ENCODE measurements at places on chromosomes 6 and 20. TPM values are rescaled to one million over a fixed set of nuclear protein-coding genes. Genes with fewer than 3 reads are reported as not detected.

MAP3K4 gene
- 25.0 TPM for total RNA-seq

DNA sequence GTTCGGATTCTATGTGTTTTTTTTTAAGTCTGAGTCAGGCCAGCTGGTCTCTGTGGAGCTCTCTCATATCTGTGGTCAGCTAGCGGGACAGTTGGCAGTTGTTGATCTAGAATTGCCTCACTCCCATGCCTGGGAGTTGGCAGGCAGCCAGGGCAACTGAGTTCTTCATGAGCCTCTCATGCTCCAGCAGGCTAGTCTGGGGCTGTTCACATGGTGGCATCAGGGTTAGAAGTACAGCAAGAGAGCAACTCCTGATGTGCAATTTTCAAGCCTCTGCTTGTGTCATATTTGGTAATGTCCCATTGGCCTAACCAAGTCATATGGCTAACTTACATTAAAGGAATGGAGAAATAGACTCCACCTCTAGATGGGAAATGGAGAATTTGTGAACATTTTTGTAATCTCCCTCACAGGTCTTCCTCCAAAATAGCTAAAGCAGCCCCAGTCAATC lies 6.7 kb upstream of the IFT52 start:
- peak; percentile 99 for DNase-seq

ZFAND3 gene
- total RNA-seq = 43.9 TPM

GRCh38 chr6:25963426-25964123 lies 973 bp downstream of the TRIM38 start:
- peak; percentile 63 for DNase-seq

SOBP gene
- 30.8 TPM for total RNA-seq

ZNF322 gene
- 18.1 TPM for total RNA-seq

DNA sequence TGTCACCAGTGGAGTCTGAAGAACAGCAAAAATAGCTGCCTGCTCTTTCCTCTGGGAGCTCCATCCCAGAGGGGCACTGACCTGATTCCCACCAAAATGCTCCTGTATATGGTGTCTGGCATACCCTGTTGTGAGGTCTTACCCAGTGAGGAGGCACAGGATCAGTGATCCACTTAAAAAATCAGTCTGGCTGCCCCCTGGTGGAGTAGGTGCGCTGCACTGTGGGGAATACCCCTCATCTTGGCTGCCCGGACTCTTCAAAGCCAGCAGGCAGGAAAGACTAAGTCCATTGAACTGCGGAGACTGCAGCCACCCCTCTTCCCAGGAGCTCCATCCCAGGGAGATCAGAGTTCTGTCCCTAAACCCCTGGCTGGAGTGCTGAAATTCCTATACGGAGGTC lies 230.9 kb upstream of the HTR1E start:
- DNase-seq = no peak

GRCh38 chr6:141744971-141745370 lies 387.8 kb upstream of the GJE1 start:
- DNase-seq = no peak

DNA sequence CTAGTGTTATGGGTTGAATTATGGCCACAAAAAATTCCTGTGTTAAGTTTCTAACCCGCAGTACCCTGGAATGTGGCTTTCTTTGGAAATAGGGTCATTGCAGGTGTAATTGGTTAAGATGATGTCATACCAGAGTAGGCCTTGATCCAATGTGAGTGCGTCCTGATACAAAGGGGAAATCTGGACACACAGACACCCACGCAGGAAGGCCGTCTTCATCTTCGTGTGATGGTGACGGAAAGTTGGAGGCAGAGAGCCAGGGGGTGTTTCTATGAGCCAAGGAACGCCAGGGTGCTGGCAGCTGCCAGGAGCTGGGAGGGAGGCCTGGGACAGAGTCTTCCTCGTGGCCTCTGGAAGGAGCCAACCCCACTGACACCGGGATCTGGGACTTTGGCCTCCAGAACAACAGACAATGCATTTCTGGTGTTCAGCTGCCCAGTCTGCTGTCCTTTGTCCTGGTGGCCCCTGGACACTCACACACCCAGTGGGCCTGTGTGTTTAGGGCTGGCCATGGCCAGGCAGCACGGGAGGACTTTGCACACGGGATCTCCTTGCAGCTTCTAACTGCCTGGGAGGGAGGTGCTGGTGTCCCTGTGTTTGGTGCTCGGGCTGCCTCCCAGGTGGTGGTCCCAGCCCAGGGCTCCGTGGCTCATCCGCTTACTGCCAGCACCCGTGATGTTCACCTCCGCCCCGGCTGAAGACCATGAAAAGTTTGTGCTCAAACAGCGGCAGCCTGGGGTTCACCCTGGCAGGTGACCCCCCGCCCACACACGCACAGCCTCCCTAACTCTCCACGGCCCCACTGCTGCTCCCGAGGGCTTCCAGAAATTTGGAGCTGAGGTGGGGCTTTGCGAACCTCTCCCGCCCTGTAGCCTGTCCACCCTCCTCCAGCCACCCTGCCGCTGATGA lies 53.4 kb upstream of the GATA5 start:
- DNase-seq = no peak

- no peak for DNase-seq
Measured at GRCh38 chr6:39882531-39882899, 51.7 kb downstream of the MOCS1 start.

GRCh38 chr6:11272491-11273192 lies 40.2 kb upstream of the NEDD9 start:
- DNase-seq = peak; percentile 60

DNA sequence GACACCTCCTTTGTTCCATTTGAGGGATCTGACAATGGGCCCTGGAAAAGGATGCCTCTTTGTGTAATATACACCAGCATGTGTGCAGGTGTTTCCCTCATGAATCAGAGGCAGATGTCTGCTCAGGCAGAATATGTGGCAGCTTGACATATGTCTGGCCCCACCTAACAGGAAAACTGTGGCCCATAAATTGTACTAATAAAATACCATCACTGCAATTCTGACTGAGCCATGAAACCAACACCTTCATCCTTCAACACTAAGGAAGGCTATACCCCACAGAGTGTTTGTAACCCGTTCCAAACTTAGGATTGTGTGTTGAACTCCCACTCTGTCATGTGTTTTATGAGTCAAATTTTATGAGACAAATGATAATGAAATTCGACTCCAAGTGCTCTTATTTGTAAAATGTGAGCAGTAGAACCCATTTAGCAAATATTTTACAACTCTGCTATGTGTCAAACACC lies 22.7 kb downstream of the LAMA4 start:
- no peak for DNase-seq

DNA sequence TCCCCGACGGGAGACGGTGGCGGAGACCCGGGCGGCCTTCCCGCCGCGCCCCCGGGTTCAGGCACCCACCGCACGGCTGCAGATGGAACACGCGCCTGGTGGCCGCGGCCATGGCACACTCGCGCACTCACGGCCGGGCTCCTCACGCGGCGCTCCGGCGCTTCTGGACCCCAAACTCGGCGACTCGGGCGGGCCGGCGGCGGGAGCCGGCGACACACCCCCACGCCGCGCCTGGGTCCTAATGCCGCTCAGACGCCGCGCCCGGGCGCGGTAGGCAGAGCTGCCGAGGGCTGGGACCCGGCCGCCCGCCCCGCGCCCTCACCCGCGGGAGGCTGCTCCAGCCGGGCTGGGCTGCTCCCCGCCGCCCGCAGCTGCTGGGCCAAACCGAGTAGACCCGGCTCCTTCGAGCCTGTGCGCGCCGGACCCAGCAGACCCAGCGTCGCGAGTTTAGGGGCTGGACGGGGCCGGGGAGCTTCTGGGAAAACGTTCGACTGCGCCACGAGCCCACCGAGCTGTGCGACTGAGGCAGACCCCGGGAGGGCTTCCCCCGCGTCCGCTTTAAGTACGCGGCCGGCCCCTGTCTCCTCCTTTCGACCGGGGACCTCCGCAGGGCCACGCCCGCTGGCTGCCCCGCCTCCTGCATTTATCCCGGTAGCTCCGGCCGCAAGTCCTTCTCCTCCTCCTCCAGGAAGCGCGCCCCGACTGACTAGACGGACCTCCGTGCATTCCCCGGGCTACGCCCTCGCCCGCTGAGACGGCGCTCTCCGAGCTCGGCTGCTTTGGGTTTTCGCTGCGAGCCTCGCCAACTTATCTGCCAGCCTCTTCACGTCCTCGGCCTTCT lies at the start of gene SLC4A11:
Gene SLC4A11 (minus strand): TSS at position 165 of the 841 bp plus-strand sequence. CDS start 53 bp downstream, at position 112.
- peak; percentile 67 for DNase-seq

DNA sequence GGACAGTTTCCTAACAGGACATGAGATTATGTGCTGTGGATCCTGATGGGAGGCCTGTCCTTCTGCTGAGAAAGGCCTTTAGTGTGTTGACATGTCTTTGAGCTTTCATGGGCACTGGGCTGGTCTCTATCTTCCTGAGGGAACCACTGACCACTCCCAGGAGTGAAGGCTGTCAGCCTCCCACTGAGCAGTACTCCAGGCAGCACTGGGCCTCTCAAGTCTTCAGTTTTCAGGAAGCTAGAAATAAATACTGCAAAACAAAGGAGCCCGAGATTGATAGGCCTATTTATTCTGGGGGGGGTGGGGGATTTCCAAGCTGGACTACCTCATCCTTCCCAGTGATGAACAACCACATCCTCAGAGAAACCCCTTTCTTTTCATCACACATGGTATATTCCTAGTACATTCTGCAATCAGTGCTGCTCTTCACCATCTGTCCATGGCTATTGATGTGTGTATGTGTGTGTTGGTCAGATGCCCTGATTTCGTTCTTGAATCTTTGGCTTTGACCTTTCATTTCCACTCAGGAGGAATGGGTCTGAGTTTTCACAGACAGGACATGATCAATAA lies 180.9 kb upstream of the SPTLC3 start:
- no peak for DNase-seq

DNA sequence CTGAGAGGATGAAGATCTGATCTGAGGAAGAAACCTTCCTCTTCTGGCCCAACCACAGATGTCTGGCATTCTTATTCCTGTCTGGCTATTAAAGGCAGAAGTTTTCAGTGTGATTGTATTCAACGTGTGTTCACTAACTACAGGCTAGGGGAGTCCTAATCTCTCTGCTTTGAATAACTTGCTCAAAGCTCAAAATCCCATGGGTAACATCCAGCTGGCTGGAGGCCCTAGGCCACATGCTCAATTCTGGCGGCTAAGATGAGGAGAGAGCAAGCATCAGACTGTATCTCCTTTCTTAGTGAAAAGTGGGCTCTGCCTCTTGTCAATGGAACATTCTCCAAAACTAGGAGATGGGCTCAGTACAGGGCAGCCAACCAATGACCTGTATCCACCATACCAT lies 478.0 kb downstream of the KIF16B start:
- DNase-seq = no peak

- DNase-seq = peak; percentile 57
Measured at GRCh38 chr6:56644366-56644765, 1.7 kb upstream of the DST start.

THBS2 gene
- total RNA-seq = 0.06 TPM

GRCh38 chr6:147285087-147285855 lies 81.1 kb downstream of the STXBP5 start:
- DNase-seq = peak; percentile 68

DNA sequence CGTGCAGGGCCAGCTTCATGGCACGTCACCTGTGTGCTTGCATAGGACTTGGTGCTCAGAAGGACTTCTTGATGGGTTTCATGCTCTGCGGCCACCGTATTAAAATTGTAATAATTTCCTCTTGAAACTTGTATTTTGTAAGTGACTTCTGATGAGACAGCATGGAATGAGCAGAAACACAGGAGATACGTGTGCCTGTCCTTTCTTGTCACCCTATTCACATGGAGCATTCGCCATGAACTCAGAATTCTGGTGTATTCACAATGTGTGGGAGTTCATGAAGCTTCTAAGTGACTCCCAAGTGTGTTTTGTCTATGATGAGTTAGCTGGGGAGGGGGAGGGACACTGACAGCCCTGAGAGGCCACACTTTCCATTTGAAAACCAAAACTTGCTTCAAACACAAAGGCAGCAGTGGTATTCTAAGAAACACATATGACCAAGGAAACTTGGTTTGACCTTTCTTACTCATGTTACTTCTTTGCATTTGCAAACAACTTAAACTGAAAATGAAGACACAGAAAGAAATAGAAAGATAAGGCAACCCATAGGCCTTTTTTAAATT lies 92.1 kb upstream of the NEDD9 start:
- DNase-seq = no peak

CARMIL1 gene
- total RNA-seq = 63.6 TPM

DNA sequence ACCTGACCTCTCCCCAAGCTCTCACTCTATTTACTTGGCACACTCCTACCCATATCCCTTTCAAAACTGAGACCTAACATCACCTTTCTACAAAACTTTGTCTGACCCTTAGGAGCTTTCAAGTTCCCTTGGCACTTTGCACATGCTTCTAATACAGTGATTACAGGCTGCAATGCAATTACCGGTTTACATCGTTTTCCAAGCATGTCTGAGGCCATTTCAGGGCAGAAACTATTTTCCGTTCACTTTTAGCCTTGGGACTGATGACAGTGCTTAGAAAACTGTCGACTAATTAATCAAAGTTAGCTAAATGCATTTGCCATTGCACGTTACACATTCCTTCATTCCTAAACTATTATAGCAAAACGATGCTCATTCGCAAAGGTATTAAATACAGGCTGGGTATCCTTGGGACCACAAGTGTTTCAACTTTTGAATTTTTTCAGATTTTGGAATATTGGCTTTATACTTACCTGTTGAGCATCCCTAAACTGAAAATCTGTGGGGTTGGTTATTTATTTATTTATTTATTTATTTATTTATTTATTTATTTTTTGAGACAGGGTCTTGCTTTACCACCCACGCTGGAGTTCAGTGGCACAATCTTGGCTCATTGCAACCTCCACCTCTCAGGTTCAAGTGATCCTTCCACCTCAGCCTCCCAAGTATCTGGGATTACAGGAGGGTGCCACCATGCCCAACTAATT lies 3.3 kb downstream of the RARS2 start:
- DNase-seq = no peak

DNA sequence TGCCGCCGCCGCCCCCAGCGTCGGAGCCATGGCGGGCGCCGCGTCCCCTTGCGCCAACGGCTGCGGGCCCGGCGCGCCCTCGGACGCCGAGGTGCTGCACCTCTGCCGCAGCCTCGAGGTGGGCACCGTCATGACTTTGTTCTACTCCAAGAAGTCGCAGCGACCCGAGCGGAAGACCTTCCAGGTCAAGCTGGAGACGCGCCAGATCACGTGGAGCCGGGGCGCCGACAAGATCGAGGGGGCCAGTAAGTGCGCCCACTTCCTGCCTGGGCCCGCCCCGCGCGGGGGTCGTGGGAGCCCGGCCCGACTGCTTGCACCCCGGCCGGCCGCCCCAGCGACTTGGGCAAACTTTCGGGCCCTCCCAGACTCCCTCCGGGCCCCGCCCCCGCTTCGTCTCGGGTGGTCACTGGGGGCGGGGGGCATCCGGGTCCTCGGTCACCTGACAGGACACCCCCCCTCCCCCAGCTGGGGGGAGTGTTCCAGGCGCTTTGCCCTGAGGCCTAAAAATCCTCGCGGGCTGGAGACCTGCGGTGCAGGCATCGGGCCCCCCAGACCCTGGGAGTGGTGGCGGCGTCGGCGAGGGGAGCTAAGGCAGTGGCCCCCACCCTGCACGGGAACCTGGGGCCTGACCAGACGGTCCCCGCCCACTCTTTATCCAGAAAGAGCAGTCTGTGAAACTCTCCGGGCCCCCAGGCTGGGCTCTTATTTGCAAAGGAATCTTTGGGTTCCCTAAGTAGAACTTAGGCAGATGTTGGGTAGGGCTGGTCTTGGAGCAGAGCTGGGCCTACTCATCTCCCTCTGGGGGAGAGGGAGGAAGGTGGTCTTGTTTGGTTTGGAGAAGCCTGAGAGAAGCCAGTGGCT lies 501 bp downstream of the PLCG1 start:
- DNase-seq = peak; percentile 91

- no peak for DNase-seq
Measured at GRCh38 chr6:37134036-37134395, 35.9 kb upstream of the PIM1 start.

Data from cardiac muscle cell (in vitro differentiated cells and primary cell).